ENCODE measurements at places on chromosomes 5 and 9.

GRCh38 chr9:71263451-71263850 lies 142.0 kb upstream of the TRPM3 start:
- DNase-seq = no peak

- DNase-seq = no peak
These were observed 108.2 kb downstream of the TTLL11 start for GRCh38 chr9:121984726-121985402.

DNA sequence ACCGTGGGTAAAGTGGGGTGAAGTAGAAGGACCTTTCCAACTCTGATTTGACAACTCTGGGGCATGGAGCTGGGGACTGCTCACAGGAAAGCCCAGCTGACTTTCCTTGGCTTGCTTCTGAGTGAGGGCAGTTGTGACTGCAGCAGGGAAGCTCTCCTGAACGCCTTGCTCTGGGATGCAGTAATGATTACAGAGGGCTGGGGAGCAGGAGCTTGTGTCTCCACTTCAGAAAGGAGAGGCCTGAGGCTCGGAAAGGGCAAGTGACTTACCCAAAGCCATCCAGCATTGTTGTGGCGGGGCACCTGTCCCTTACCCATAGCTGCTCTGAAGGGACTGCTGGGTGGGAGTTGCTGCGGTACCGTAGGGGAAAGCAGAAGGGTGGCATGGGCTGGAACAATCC lies 41.2 kb downstream of the GSN start:
- DNase-seq = no peak

DNA sequence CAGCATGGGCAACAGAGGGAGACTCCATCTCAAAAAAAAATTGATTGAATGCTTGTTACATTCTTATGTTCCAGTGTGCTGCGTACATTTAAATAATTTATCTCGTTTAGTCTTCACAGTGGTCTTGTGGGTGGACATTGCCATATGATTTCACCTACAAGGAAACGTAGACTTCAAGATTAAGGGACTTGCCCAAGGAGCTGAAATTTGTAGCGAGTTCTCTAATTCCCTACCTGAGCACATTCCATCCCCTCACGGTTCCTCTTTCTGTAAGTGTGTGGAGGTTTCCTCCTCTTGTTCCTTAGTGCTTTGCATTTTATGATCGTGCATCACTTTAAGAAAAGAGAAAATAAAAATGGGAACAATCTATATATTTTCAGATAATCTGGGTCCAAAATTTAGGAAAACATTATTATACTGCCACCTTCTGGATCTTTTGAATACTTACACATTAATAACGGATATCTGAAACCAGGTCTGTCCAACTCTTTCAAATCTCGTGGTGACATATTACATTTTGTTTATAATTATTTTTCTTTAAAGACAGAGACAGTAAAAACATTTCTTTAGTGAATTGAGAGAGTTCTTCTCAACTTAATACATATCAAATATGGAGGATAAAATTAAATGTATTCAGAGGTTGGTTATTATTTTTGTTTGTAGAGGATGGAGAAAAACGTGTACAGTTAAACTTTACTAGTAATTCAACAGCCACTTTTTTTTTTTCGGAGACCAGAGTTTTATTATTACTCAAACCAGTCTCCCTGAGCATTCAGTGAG lies 29.9 kb upstream of the C7 start:
- no peak for DNase-seq

- DNase-seq = no peak
These were observed 4.4 kb downstream of the TGFBI start for GRCh38 chr5:136033234-136033633.

DNA sequence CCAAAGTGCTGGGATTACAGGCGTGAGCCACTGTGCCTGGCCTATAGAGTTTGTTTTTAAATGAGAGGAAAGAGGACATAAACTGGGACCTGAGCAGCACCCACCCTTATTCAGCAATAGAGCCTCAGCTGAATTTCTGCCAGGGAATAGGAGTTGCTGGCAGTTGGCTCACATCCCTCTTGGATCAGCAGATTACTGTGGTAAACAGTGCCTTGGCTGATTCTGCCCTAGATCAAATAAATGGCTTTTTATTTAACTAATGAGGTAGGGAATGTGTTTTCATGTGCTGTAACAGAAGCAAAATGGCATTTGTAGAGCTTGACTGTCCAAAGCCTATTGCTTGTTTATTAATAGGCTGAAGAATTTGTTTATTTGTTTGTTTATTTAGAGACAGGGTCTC lies 2.1 kb downstream of the ARHGEF37 start:
- DNase-seq = no peak

GRCh38 chr5:78514427-78515330 lies 133.9 kb downstream of the LHFPL2 start:
- DNase-seq = no peak

GRCh38 chr9:121369595-121370265 lies at the start of gene STOM:
STOM (minus strand) TSS chr9:121370250; CDS start chr9:121370187, 63 bp downstream.
- peak; percentile 81 for DNase-seq

GRCh38 chr5:67363963-67364362 lies 167.4 kb upstream of the CD180 start:
- peak; percentile 16 for DNase-seq

DNA sequence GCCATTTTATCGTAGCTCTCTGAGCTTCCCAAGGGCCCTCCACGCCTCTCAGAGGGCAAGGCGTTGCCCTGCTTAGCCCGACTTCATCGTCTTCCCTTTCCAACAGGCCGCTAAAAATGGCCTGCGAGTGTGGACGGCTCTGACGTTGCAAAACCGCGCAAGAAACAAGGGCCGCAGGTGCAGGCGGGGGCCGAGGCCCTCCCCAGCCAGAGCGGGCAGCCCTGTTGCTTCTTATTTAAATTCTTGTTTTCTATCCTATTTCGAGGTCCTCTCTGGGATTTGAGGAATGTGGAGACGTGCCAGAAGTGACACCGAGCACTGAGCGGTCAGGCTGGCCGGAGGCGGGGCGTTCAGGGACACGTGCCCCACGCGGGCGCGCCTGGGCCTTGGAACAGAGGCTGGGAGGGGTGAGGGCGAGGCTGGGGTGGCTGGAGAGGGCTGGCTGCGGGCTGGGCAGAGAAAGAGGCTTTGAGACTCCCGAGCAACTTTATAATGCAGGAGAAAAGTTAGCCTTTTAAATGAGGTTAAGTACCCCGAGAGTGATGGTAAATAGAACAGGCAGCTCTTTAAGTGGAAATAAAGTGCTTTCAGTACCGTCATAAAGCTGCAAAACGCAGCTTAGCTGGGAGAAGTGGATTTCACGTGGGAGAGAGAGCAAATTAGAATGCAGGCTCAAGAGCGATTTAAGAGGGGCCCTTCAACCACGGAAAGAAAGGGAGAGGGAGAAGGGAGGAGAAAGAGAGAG lies 243.6 kb downstream of the AUH start:
- DNase-seq = no peak

DNA sequence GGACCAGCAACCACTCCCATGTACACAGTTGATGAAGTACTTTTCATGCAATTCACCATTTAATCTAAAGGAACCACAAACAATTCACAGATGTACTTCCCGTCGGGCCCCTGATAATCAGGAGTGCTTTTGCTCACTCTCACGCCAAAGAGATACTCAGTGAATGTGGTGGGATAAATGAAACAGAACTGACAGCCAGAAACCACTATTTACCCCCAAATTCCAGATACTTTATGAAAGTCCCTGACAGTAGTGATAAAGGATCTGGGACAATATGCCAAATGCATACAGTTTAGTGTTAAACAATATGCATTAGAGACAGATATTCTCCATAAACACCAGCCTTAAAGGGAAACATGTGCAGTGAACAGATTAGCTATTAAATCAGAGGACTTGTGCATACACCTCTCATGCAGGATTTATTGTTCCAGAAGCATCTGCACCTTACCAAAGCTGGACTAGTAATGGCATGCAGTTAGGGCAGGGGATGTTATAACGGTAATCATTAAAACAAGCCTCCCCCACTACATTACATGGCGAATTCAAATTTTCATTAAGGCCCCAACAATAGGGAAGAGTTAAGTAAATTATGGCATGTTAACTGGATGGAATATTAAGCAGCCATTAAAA lies 74.0 kb upstream of the SLC25A51 start:
- no peak for DNase-seq

DNA sequence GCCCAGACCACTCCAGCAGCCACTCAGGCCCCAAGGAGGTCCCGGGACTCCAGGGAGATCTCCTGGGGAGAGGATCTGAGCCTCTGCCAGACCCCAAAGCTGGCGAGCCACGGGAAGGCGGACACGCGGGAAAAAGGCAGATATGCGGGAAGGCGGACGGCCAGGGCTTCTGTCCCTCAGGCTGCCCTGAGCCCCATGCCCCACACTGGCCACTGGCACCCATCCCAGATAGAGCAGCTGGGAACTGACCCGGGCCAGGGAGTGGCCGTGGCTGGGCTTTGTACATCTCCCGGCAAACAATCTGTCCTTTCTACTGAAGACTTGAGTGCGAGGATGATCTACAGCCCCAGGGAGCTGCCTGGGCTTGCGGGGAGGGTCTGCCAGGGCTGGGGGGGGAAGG lies 21.1 kb upstream of the NOTCH1 start:
- no peak for DNase-seq

- DNase-seq = no peak
These were observed 110.2 kb upstream of the EGFLAM start for GRCh38 chr5:38148021-38148625.

GRCh38 chr9:93052791-93053540 lies 5.5 kb upstream of the SUSD3 start:
- DNase-seq = no peak

- DNase-seq = no peak
These were observed 92.6 kb downstream of the LIFR start for GRCh38 chr5:38463634-38464521.

GRCh38 chr9:78680196-78680595 lies 383.3 kb downstream of the PSAT1 start:
- DNase-seq = no peak

DNA sequence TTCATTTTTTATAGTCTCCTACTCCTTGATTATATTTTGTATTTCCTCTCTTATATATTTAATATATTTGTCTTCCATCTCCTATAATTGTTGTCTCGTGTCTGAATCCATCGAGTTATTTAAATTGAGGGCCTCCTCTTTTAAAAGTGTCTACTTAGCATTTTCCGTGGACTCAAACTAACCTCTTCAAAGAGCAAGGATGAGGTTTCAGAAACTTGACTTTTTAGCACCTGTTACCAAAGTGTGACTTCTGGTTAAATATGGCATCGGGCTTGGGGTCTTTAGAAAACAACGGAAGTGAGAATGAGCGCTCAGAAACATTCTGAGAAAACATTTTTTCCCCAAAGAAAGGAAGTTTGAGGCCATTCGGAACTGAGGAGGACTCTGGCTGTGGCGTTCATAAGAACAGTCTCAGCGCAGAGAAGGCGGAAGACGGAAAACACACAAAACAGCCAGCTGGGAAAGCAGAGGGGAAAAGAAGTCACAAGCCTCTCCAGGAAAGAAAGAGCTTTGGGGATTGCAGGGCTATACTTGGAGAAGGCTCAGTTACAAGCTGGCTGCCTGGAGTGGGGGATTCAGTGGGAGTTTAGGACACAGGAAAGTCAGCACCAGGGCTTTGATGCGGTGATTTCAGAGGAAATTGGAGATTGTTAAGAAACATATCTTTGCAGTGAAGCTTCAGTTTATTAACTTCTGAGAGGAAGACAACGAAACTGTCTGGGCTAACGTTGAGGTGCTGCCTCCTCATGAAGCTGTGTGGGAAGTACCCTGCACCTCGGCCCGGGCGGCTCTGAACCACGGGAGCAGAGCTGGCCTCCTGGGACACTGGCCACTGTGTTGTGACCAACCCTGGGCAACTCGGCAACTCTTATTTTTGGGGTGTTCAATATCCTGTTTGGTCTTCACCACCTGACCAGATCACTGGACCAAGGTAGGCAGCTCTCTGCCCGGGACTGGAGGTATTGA lies 25.1 kb upstream of the IRX2 start:
- DNase-seq = no peak

DNA sequence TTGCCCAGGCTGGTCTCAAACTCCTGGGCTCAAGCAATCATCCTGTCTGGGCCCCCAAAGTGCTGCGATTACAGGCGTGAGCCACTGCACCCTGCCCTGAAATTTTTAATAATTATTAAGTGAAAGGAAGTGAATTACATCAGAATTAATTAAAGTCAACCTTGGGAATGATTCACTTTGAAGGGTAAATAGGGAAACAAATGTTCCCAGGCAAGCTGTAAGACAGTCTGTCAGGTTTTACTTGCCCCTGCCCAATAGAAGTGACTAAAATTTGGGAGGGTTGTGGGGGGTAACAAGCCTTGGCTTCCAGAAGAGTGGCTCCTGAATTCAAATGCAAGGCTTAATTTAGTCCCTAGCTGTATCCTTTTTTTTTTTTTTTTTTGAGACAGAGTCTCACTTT lies 1.3 kb upstream of the LIX1 start:
- DNase-seq = no peak

- no peak for DNase-seq
These were observed 133.7 kb upstream of the FBXL17 start for GRCh38 chr5:108515517-108516105.

Measured in activated CD4-positive, alpha-beta T cell treated with anti-CD3 and anti-CD28 coated beads for 36 hours (primary cell).